ENCODE measurements at places on chromosomes 1 and 21. TPM values are rescaled to one million over a fixed set of nuclear protein-coding genes. Genes with fewer than 3 reads are reported as not detected.

DNA sequence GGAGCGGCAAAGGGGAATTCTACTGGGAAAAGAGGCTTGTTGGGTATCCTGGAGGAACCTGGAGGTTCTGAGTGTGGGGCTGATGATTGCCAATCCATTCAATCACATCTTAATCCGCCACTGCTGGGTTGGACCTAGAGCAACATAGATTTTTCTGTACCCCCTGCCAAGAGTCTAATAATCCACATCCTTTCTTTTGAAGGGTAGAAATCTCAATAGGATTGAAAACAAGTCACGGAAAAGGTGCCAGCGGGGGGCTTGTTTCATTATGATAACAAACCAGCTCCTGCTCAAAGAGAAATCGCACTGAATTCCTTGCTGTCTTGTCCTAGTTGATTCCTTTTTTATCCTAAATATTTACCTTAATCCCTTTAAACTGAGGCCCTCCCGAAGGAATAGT lies 528.5 kb downstream of the ADGRL2 start:
- no peak for DNase-seq

The SAMSN1 gene
- not detected for total RNA-seq

DNA sequence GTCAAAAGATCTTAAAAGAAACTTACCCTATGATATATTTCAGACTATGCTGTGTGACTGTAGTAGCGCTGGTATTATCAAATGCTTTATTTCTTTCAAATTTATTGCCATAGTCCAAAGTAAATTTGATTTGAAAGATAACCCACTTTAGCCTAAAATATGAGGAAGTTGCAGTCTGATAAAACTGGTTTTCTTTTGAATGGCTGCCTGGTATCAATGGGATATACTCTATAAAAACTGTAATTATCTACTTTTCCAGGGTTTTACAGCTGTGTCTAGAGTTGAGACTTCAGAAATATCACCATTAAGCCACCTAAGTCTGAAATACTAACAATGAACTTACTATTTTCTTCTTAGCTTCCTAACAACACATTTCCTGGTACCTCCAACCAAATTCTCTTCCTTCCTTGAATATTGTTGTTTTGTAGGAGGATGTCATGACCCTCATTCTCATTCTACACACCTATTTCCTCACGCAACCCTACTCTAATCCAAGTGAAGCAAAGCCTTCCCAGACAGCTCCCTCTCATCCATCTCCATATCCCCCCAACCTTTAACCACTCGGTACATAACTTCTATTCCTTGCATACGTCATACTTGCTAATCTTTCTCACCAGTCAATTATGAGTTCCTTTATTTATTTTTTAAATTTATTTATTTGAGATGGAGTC lies 17.0 kb downstream of the KDM5B start:
- no peak for DNase-seq

- peak; percentile 52 for DNase-seq
These were observed 9.1 kb upstream of the MTFR1L start for GRCh38 chr1:25810341-25811299.
